NCI-H1436 treated with DMSO at 0.1 percent for 48 hours (cell line): ENCODE measurements at places on chromosomes 13 and 19.

DNA sequence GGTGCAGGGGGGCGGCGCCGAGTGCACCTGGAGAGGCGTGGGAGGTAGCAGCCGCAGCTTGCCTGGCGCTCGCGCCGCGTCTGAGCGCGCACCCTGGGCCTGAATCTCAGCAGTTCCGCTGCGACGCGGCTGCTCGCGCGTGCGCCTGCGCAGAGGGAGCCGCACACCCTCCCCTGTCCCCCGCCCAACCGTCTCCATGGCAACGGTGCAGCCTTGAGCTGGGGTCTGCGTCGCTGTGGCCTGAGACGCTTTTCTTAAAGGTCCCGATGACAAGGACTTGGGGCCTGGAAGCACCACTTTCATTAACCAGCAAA, at the start of gene PNMA8B:
PNMA8B (minus strand) TSS at position 82 of the 314 bp plus-strand sequence. CDS start 402 bp downstream, outside the sequence.
- peak; percentile 34 for DNase-seq

GRCh38 chr13:72523593-72523992, 203.8 kb downstream of the MZT1 start:
- no peak for DNase-seq

DNA sequence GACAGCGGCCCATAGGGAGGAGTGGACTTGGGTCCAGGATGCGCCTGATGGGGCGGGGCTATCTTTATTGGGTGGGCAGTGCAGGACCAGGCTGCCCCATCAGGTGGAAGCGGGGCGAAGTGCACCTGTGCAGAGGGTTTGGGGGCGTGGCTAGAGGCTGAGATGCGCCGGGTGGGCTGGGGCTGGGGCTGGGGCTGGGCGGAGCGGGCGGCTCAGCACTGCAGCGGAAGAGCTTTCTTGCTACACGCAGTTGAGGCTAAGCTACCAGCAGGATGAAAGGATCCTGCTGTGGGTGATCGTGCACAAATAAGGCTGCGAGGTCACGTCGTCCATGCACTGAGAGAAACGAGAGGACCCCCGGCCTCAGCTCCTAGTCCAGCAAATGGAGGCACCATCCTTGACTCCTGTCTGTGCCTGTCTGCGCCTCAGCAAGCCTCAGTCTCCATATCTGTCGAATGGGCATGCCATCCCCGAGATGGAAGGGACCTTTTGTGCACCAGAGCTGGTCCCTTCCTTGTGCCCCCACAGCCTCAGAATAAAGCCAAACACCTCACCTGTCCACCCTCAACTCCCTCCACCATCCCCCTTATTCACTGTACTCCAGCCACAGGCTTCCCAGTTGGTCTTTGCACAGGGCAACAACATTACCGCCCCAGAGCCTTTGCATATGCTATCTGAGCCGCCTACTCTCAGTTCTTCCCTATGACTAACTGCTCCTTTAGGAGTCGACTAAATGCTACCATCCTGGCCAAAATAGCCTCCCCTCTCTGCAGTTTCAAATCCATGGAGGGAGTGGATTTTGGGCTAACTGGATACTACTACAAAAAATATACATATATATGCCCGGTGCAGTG, 21.0 kb upstream of the HOMER3 start:
- no peak for DNase-seq

GRCh38 chr13:54950546-54950945, 1921.9 kb downstream of the OLFM4 start:
- DNase-seq, result no peak

DNA sequence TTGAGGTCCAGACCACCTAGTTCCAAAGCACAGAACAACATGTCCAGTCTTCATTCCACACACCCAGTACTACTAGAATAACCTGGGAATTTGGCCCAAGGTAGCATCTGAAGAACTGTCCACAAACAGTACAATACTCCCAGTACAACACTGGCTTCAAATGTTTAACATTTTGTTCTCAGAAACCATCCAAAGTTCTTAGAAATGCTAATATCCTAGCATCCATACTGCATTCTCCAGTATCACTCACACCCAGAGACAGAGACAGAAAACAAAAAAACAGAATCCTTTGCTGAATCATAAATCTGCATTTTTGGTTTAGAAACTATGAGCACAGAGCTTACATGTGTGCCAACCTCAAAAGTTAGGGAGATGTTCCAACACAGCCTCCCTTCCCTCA, 490.8 kb downstream of the FOXO1 start:
- no peak for DNase-seq

DNA sequence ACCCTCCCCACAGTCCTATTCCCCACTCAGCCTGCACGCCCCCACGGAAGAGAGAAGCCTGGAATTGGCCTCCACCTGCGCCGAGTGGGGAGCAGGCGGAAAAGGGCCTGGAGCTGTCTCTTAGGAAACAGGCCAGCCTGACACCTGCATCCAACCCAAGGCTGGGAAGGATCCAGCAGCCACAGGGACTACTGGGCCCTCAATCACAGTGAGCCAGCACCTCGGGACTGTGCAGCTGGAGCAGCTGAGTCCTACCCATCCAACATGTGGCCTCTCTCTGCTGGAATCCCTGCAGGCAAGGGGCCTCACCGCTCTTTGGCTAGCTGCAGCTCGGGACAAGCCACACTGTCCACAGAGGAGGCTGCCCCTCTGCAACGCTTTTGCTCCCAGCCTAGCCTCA, 8.3 kb upstream of the EPHX3 start:
- DNase-seq, result no peak

GRCh38 chr13:40164133-40164532, 502.3 kb downstream of the FOXO1 start:
- DNase-seq, result no peak

DNA sequence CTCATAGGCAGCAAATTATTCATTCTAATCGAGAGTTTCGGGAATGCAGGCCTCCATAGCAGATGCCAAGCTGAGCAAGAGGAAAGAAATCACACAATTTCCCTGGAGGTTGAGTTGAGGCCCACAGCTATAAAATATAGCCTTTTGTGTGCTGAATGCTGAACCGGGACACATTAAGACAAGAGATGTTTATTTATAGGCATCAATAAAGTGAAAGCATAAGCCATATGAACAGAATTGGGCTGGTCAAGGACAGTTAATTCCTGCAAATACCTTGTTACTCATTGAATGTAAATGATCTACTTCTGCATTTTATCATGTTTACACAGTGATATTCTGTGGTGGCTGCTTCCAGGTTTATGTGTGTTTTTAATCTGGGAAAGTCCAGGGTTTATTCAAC, 461.7 kb downstream of the KLF12 start:
- no peak for DNase-seq

- DNase-seq, result no peak
Measured at GRCh38 chr19:50344661-50345318, 15.6 kb upstream of the KCNC3 start.

DNA sequence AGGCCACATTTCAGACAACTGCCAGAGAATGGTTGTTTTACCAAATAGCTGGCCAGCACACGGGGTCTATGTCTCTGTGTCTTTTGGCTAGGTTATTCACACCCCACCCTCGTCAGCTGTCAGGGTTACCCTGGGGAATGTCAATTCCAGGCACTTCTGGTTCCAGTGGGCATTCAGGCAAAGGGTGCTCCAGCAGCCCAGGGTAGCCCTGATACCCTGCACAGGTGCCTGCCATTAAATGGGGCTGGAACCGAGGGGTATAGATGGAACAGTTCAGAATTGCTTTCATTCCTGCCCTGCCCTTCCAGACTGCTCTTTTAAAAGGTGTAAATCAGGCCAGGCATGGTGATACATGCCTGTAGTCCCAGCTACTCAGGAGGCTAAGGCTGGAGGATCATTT, 43.2 kb upstream of the HOMER3 start:
- no peak for DNase-seq

GRCh38 chr13:75368167-75368566, 113.8 kb downstream of the TBC1D4 start:
- no peak for DNase-seq

GRCh38 chr13:67735651-67736050, 505.5 kb upstream of the PCDH9 start:
- no peak for DNase-seq

DNA sequence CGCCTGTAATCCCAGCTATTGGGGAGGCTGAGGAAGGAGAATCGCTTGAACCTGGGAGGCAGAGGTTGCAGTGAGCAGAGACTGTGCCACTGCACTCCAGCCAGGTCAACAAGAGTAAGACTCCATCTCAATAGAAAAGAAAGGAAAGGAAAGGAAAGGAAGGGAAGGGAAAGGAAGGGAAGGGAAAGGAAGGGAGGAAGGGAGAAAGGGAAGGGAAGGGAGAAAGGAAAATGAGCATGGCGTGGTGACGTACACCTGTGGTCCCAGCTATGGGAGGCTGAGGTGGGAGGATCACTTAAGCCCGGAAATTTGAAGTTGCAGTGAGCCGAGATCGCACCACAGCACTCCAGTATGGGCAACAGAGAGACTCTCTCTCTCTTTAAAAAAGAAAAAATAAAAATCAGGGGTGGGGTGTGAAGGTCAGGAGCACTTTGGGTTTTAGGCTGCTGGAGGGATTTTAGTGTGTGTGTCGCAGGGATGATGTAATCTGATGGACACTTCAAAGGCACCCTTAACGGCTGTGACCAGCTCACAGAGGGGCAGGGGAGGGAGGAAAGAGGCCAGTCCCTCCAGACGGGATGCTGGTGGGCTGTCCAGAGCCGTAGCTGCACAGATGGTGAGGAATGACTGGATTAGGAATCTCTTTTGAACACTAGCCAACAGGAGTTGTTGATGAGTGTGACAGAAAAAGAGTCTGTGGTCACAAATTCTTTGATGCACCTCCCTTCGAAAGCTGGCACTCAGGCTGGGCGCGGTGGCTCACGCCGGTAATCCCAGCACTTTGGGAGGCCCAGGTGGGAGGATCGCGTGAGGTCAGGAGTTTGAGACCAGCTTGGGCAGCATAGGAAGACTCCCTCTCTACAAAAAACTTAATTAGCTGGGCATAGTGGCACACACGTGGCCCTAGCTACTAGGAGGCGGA, 27.6 kb downstream of the TMPRSS9 start:
- DNase-seq, result no peak

GRCh38 chr19:5452594-5453565, 2.3 kb upstream of the ZNRF4 start:
- no peak for DNase-seq

DNA sequence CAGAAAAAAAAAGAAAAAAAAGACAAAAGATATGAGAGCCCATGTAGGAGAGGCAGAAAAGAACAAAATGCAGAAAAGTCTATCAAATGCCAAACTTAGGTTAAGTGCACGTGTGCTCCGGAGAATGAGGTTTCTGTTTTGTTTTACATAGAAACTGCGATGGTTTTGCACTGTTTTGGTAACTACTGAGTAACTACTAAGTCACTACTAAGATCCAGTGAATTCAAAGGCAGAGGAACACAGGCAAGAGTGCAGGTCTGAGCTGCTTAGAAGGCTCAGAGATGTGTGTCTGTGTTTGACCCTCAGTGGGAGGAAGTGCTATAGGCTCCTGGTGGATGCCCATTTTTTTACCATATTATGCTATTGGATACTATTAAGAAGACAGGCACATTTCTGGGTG, 299.3 kb downstream of the NDFIP2 start:
- DNase-seq, result no peak

GRCh38 chr13:42654722-42655121, 80.8 kb downstream of the TNFSF11 start:
- no peak for DNase-seq

- no peak for DNase-seq
Measured at GRCh38 chr13:113483504-113484293, 6.8 kb downstream of the DCUN1D2 start.

GRCh38 chr19:2253106-2254063, 2.8 kb downstream of the JSRP1 start:
- no peak for DNase-seq

- no peak for DNase-seq
Measured at GRCh38 chr13:97660594-97661260, 226.8 kb downstream of the RAP2A start.

- DNase-seq, result no peak
Measured at GRCh38 chr13:21338156-21338555, 120.9 kb downstream of the ZDHHC20 start.

DNA sequence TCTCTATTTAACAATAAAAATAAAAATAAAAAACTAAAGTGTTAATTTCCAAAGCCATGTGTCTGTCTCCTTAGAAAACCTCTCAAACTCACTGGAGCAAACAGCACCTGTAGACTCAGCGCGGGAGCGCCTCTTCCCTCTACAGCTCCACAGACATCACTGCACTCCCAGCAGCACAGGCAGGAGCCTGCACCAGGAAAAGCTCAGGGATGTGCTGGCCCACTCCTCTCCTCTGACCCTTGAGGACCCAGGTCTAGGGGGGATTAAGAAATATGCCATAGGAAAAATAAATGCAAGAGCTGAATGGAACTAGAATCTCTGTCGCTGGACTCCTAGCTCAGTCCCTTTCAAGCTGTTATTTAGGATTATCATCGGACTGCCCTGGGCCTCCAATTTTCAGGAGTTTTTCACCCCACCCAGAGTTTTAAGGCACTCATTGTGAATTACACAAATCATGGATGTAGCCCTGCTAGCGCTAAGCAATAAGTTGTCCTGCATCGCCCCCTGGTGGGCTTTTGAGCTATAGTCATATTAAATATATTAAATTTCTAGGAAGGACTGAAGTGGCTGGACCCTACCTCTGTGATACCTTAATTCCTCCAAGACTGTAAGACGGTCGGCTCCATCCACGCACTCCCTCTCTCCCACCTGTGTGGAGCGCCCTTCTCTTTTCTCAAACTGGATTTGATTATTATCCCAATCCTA, 333.9 kb downstream of the UQCRFS1 start:
- no peak for DNase-seq

DNA sequence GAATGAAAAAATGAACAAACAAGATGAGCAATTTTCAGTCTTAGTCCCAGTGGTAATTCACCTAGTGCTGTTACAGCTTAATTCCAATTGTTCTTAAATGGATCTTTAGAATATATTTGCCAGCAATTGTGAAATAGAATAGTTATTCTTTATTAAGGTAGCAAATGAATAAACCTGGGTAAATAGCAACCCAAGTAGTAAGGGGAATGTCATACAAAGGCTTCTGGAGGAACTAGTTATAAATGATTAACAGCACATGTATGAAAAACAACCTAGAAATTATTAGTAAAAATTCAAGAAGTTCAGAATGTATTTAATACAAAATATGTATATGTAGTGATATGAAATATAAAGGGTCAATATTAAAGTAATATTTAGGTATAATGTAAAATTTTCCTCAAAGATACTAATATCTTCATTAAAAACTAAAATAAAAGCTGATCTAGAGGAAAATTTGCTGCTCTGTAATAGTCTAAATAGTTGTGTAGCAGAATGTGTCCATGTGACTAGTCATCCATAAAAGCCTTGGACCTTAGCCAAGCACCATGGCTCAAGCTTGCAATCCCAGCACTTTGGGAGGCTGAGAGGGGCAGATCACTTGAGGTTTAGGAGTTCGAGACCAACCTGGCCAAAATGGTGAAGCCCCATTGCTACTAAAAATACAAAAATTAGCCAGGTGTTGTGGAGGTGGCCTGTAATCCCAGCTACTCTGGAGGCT, 535.9 kb upstream of the ATXN8OS start:
- DNase-seq, result no peak

- no peak for DNase-seq
Measured at GRCh38 chr19:47702671-47703070, 10.6 kb upstream of the EHD2 start.

DNA sequence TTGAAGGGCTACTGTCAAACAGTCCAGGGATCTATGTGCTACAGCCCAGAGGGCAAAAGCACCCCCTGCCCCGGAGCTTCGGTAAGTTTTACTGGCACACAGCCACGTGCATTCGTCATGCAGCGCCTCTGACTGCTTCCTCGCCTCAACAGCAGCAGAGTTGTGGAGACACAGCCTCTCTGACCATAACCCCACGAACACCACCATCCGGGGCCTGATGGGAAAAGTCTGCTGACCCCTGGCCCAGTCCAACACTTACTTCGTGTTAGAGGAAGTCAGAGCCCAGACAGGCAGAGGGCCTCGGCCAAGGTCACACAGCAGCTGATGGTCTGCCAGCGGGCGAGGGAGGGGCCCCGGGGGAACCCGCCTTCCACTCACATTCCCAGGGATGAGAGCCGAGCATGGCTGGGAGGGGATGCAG, 5.1 kb downstream of the CBARP start:
- DNase-seq, result no peak
